ENCODE measurements at places on chromosomes 7 and 10.

DNA sequence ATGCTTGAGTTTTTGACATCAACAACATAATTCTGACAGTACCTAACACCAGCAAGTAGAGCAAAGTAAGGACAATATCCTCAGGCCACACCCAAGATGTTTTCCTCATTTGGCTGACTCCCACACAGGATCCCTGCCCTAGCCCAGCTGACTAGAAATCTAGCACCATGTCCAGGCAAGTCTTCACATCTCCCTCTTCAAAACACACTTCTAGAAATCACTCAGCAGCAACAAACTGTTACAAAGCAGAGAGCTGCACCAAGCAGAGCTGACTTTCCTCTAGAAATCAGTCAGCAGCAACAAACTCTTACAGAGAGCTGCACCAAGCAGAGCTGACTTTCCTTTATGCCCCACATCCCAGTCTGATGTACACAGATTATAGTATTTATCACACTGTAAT is 7.7 kb downstream of the TMEM168 start:
- no peak for DNase-seq

DNA sequence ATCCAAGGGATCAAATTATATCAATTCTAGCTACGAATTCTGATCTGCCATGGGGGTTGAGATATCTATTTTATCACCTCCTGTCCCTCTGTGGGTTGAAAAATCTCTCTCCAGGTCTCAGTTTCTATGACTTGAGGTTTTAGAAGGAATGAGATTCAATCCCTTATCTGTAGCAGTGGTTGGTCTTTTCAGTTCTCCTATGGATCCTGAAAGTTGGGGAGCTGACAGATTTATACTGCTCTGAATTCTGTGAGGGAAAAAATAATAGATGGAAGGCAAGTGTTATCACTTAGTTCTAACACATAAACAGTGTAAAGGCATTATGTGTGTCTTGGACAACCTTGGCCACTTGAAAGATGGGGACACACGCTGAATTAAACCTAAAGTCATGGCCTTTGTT is 15.8 kb upstream of the FBXW4 start:
- no peak for DNase-seq

DNA sequence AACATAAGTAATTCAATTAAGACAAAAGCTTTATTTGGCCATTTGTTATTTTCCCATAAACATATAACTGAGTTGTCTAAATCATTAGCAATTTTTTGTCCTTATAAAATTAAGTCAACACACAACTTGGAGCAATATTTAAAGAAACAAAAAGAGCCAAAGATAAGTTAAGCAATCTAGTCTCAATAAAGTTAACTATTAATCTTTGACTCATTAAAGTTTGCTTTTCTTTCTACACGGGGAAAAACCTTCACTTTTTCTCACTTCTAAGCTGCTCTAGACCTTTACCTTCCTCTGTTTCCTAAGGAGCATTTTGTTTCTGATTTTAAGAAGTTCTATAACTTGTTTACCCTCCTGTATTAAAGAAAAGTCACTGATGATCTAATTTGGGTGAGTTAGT is 867.1 kb upstream of the PHF14 start:
- no peak for DNase-seq

GRCh38 chr7:129373651-129374428 is 60.4 kb upstream of the STRIP2 start:
- DNase-seq: no peak

All from CD4-positive, alpha-beta T cell treated with Interleukin-12 subunit alpha and Interleukin-12 subunit beta, for 1 hour (primary cell).